Globus pallidus (tissue), 1 donor: ENCODE measurements at places on chromosomes 6 and 20.

GRCh38 chr6:146901940-146902816, 302.0 kb upstream of the STXBP5 start:
- no peak for DNase-seq

GRCh38 chr6:166245148-166245547, 63.0 kb downstream of the PRR18 start:
- DNase-seq, result no peak

DNA sequence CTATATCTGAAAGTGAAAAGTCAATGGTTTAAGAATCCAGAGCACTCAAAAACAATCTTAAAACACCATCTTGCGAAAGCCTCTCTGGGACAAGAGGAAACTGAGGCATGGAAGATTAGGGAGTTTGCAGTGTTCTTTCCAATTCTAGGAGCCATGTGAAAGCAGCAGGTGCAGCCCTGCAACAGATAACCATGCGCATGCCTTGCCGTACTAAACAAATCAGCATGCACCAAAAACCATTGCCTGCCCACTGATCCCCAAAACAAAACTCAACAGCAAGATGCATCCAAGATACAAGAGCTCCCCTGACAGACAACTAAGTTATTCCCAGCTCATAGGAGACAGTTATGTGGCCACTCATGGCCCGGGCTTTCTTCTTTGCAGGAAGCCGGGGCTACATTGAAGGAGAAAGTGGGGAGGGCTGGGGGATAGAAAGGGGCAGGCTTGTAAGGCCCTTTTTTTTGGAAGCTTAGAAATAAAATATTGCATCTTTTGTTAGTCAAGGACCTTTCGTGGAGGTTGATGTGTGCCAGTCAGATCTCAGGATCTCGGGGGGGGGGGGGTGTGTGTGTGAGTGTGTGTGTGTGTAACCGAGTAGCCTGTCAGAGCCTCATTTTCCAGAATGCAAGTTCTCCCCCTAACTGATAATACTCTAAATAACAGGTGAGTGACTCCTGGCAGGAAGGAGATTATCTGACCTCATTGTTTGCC, 178.4 kb downstream of the MBOAT1 start:
- no peak for DNase-seq

DNA sequence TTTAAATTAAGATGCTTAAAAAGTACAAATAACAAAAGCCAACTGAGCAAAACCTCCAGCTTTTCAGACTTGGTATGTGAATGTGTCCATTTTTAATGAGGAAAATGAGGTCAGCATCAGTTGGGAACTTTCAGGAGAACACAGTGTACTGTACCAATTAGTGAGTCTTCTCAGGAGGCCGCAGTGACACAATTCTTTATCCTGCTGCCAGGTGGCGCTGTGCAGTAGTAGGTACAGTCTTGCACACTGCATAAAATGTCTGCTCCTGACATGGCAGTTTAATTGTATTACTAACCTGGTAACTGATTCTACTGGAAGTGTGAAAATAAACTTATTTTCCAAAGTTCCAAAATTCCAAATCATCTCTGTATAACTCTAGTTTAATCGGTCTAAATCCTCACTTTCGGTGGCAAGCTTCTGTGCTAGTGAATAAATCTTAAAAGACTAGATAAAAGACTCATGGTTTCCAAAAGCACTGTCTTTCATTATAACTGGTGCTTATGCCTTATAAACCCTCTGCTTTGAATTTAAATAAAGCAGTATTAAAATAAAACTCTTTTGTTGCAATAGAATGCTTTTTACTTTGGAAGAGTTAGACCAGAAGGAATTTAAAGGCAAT, 214.8 kb upstream of the MMS22L start:
- DNase-seq, result peak; percentile 88

DNA sequence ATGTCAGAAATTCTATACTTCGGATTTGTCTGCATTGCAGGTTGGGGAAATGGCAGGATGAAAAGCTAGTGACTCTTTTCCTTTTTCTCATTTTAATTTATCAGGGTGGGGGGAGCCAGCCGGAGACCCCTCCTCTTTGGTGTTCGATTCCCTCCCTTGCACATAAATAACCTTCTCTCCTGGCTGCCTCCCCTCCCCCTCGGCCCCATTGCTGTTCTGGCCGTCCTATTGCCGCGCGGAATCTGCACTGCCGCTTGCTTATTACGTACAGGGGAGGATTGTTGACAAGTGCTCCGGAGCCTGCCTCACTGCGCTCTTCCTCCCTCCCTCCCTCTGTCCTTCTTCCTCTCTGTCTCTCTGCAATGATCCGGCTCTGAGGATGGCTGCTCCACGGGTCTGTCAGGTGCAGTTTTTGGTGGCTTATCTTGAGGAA, 154.7 kb downstream of the JARID2 start:
- DNase-seq, result peak; percentile 89

GRCh38 chr20:32232326-32232886, 24.7 kb downstream of the POFUT1 start:
- no peak for DNase-seq

DNA sequence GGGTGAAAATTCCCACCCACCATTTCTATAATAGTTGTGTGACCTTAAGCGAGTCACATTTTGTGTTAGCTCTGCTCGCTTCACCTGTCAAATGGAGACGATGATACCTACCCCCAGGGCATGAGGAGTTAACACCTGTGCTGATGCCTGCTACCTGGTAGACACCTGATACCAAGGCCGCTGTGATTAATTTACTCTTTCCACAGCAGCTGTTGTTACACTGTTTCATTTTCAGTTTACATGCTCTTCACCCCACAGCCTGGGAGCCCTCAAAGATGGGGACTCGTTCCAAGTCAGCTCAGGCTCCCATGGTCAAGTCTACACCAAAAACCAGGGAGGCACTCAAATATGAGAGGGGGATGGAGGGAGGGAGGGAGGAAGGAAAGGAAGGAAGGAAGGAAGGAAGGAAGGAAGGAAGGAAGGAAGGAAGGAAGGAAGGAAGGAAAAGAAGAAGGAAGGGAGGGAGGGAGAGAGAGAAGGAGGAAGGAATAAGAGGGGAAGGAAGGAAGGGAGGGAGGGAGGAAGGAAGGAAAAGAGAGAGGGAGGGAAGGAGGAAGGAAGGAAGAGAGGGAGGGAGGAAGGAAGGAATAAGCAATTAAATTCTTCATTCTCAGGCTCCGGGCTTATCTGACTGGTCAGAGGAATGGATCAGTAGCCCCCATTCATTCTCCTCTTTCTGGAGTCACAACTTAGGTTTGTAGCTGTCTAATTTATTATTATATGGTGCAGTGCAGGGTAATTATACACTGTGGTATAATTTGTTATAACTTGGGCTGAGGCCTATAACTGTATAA, 40.9 kb downstream of the PDYN start:
- DNase-seq, result no peak

DNA sequence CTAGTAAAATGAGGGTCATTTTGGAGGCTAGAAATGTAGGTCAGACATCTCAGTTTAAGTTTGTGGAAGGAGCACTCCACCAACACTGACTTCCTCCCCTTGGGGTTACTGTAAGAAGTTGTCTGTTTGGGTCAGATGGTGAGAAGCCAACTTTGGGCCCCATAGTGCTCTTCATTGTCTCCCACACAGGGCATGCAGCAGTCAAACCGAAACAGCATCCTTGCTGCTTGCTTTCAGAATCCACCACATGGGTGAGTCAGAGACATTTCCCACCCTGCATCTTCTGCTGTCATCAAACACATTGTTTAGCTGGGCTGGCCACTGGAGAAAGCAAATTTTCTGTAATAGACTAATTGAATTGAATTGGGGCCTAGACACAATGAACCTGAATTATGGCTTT, 16.8 kb downstream of the IL17F start:
- DNase-seq, result no peak

GRCh38 chr6:7526755-7527154, 14.7 kb upstream of the DSP start:
- DNase-seq, result no peak

- DNase-seq, result no peak
Observed at GRCh38 chr6:16671302-16672289, 89.7 kb downstream of the ATXN1 start.

- DNase-seq, result no peak
Observed at GRCh38 chr6:41836022-41836659, 48.6 kb downstream of the TOMM6 start.

DNA sequence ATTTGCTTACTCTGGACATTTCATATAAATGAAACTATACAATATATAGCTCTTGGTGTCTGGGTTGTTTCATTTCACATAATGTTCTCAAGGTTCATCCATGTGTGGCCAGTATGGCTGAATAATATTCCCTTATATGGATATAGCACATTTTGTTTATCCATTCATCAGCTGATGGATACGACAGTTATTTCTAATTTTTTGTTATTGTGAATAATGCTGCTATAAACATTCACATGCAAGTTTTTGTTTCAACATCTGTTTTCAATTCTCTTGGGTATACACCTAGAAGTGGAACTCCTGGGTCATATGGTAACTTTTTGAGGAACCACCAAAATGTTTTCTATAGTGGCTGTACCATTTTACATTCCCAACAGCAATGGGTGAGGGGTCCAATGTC, 101.1 kb downstream of the CDK19 start:
- no peak for DNase-seq

DNA sequence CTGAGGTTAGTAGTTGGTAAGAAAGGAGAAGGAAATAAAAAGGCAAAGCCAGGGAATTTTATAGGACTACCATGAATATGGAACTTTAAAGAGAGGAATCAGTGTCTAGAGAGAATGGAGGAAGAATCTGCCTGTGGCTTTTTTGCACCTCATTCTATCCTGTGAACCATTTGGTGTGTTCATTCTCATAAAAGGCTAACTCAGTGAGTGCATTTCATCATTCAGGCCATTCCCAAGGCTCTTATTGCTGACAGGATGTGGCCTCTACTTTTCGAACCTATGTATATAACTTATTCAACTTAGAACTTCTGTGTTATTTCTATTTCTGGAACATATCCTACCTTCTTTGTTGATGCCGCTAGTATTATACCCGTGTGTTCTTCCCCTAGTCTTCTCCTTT, 27.1 kb downstream of the HSF2 start:
- DNase-seq, result no peak

- no peak for DNase-seq
Observed at GRCh38 chr6:111845441-111845871, 27.8 kb downstream of the FYN start.

- peak; percentile 40 for DNase-seq
Observed at GRCh38 chr20:208942-209566, 18.0 kb upstream of the DEFB129 start.

- DNase-seq, result no peak
Observed at GRCh38 chr6:71349395-71349794, 60.8 kb downstream of the OGFRL1 start.

GRCh38 chr6:9138936-9139335, 703.6 kb upstream of the SLC35B3 start:
- no peak for DNase-seq

GRCh38 chr6:33588894-33589293, 8.8 kb upstream of the BAK1 start:
- no peak for DNase-seq

DNA sequence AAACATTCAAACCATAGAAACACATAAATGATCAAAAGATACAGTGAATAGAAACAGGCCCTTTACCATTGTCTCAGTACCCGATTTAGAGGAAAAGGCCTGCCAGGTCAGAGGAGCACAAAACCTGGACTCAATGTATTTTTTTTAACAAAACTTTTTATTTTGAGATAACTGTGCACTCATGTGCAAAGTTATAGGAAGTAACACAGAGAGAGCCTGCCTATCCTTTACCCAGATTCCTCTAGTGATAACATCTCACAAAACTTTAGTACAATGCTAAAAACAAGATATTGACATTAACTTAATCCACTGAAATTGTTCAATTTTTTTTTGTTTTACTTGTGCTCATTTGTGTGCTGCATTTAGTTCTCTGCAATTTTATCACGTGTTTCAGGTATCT, 36.8 kb upstream of the SAMD3 start:
- DNase-seq, result no peak

DNA sequence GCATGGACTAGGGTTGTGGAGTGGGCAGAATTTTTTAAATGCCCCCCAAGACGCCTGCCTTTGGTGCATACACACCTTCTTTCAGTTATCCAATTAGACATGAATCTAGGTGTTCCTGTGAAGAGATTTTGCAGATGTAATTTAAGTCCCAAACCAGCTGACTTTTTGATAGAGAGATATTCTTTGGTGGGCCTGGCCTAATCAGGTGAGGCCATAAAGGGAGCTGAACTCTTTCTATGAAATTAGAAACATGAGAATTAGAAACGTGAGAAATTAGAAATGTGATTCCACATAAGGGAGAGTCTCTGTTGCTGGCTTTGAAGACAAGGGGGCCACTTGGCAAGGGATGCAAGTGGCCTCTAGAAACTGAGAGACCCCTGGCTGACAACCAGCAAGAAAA, 36.4 kb upstream of the TTPAL start:
- no peak for DNase-seq
